CD4-positive, alpha-beta memory T cell (primary cell): ENCODE measurements at places on chromosomes 6 and 20.

DNA sequence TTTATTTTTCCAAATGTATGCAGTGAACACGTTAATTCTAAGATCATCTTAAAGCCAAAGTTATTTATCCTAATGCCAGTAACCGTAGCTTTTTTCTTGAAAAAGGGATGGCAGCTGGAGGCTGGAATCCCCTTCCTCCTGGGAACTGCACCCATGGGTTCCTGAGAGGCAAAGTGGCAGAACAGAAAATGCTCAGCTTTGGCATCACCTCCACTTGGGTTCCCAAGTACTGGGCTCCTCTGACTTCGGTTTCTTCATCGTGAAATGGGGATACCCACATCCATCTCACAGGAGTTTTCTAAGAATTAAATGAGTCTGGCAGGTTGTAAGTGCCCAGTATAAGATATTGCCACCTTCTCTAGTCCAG, 6.2 kb upstream of the DDX43 start:
- no peak for DNase-seq

DNA sequence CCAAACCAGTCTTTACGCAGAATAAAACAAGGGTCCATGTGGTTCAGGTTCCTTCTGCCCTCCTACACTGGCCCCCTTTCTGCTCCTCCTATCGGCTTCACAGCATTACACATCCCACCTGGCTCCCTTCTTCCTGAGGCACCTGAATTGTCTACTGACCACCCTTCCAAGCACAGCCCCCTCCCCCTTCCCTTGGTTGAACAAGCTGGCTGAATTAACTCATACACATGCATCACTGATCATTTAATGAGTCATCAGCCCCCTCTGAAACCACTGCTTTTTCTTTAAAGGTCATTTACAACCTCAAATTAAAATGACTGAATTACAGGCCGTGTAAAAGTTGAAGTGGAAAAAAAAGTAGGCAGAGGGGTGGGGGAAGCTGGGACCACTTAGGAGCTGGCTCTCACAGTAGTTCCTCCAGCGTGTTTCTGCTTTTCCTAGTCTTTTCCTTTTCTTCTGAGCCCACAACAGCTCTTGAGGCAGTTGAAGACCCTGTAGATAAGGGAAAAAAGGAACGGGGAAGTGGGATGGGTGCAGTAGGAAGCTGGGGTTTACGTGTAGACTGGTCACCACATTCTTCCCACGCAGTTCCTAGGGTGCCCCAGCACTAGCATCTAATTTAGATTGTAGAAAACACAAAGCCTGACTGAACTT, 67.6 kb downstream of the FYN start:
- no peak for DNase-seq

DNA sequence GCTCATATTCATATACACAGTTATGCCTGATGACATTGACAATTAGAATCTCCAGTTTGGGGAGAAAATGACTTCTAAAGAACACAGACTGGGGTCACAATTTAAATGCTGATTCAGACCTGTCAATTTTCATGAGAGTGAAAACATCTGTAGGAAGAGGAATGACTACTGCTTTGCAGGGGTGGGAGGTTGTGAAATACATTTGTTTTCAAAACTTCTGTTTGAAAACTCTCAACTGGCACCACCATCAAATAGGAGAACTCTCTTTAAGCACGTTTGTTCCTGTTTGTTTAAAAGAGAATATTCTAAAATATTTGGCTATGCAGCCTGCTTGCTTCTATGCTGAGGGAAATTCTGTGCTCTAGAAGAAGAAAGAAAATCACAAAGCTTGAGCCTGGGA, 50.8 kb upstream of the ADGRF5 start:
- no peak for DNase-seq

GRCh38 chr20:50724851-50725723, 6.3 kb upstream of the PARD6B start:
- no peak for DNase-seq

GRCh38 chr6:137488150-137489045, 5.8 kb downstream of the OLIG3 start:
- no peak for DNase-seq

DNA sequence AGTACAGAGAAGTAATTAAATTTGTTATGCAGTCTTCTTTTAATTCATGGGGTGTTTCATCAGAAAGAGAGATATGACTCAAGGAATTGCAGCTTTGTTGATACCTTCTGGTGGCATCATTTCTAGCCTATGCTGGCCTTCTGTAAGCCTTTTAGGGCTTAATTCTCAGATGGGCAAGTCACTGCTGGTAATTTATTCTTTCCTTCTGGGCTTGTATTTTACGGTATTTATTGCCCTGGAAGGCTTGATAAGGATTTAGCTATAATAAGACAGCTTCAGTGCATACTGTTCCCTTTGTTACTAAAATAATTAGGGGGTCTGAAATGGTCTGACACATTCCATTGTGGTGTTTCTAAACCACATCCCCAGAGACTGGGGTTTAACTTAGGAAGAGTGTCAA, 57.9 kb upstream of the EMILIN3 start:
- DNase-seq, result no peak

- DNase-seq, result peak; percentile 19
Observed at GRCh38 chr20:3330046-3330741, 77.3 kb downstream of the DNAAF9 start.

DNA sequence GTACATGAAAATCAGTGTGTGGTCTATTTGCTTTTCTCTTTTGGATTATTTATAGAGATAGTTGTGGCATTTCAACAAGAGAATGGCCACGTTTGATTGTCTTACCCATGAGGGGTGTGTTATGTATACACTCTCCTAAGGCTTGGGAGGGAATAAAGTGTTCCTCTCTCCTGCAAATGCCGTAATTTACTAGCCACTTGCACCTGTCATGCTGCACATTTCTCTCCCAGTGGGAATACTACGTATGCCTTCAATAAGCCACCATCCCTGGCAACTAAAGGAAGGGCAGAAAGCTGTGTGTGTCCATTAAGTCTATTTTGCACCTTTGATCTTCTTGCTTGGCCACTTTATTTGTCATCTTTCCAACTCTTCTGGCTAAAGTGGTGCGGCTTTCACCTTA, 541.2 kb downstream of the QKI start:
- no peak for DNase-seq
